ENCODE measurements at places on chromosomes 6 and 20. TPM values are rescaled to one million over a fixed set of nuclear protein-coding genes. Genes with fewer than 3 reads are reported as not detected.

FAXC gene
- 14.2 TPM for total RNA-seq

GNMT gene
- total RNA-seq, result 0.32 TPM

CD24 gene
- 16.8 TPM for total RNA-seq

DNA sequence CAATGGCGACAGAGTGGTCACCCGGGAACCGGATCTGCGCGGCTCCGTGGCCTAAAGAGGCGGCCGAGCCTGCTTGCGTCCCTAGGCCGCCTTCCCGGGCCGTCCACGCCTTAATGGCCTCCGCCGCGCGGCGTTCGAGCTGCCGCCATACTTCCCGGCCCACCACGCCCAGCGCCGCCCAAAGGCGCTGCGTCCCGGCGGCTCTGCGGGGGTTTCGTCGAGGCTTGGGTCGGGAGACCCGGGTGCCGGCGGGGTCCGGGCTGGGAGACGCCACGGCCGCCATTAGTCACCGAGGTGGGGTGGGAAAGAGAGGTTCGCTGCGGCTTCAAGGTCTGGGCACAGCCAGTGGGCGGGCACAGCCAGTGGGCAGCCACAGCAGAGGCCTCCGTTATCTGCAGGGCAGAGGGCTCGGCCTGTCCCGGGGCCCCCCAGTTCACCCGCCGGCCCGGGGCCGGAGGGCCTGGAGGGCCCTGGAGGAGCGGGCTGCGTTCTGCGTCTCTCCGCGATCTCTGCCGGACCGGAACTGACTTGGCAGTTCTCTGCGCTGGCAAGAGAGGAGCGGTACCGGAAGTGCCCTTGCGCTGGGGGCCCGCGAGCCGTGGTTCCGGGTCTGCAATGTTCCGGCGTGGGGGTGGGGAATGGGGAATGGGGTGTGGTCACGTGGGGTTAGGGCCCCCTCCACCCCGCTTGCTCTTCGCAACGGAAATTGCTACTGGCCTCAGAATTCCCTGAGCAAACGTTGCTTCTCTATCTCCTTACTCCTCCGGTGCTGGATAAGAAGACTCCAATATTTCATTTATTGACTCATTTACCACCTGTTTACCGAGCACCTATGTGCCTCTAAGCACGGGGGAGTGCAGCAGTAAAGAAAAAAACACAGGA lies 82.3 kb downstream of the CNBD2 start:
- peak; percentile 86 for DNase-seq

- no peak for DNase-seq
Measured at GRCh38 chr6:149851461-149852110, 12.6 kb downstream of the LRP11 start.

DNA sequence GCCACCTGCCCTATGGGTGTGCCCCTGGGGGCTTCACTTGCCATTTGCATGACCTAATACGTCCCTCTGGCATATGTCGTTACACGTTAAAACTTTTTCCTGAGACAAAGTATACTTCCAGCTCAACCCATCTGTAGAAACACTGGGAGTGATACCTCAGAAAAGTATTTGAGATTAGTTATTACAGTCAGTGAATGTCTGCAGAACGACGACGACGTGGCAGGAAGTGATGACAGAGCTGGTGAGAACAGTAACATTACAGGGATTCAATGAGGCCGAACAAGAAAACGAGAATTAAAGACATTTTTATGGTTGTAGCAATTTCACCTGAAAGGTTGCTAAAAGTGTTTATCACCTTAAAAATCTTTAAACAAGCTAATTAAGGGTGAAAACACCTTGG lies 40.2 kb downstream of the SASH1 start:
- no peak for DNase-seq

Measured in breast epithelium (tissue), 4 donors.